ENCODE measurements at places on chromosomes 1 and 21.

DNA sequence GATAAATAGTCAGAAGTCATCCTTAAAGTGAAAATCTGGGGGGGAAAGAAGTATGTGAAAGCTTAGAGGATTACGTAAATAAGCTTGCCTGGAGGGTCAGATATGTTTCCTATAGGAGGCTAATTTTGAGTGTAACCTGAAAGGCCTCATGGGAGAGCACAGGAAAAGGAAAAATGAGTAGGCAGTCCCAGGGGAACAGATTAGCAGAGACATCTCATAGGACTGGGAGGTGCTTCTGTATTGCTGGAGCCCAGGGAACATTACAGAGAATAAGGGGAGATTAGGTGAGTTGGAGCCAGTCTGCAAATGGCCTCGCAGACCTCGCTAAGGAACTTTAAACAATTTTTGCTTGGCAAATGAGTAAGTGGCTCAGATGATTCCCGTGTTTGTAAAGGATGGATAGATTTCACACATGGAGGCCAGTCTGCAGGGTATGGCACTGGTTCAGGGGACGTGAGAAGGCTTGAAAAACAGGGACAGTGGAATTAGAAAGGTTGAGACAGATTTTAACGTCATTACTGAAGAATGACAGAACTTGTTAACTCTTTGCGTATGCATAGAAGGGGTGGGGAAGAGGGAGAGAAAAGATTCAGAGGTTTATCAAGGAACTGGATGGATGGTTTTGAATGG, 149.1 kb downstream of the GREM2 start:
- peak; percentile 96 for DNase-seq

DNA sequence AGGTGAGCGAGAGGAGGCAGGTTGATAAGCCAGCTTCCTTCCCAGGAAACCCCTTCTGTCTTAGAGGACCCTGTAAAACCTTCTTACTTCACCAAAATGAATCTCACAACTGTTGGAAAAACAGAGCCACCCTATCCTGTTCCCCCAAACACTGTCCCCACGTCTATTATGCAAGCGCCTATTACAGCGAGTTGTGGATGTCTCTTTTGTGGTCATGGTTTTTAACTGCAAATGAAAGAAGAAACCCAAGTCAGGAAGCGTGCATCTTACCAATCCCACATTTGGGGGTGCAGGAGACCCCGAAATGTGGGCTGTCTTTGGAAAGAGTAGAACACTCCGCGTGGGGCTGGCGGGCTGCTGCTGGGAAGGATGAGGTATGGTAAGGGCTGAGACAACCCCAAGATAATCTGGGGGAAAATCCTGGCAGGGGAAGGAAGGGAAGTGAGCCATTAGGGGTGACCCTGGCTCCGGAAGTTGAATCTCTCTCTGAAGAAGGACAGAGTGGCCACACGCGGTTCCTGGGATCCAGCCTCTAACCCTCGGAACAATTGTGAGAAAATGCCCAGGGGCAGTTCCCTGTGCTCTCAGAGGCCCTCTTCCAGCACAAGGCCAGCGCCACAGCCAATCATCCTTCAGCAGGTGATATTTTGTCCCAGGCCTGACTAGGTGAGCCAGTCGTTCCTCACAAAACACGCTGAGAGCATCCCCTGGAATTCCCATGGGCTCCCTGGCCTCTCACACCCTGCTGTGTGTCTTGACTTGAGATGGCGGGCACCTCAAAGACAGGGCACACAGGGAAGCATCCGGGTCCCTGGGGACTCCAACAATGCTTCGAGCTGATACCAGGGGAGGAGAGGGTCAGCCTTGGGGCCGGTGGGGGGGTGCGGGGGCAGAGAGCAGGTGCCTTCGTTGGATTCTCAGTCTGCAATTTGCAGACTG, 168.5 kb upstream of the IRF2BP2 start:
- no peak for DNase-seq

- DNase-seq = no peak
Observed at GRCh38 chr21:38811257-38811656, 5.5 kb downstream of the ETS2 start.

- no peak for DNase-seq
Observed at GRCh38 chr1:8200317-8201115, 117.4 kb upstream of the SLC45A1 start.

- DNase-seq = no peak
Observed at GRCh38 chr1:32334864-32335534, 1.0 kb downstream of the MARCKSL1 start.

- peak; percentile 65 for DNase-seq
Observed at GRCh38 chr1:246608616-246609376, 42.5 kb downstream of the CNST start.

- DNase-seq = no peak
Observed at GRCh38 chr1:243883551-243883950, 33.5 kb upstream of the AKT3 start.

DNA sequence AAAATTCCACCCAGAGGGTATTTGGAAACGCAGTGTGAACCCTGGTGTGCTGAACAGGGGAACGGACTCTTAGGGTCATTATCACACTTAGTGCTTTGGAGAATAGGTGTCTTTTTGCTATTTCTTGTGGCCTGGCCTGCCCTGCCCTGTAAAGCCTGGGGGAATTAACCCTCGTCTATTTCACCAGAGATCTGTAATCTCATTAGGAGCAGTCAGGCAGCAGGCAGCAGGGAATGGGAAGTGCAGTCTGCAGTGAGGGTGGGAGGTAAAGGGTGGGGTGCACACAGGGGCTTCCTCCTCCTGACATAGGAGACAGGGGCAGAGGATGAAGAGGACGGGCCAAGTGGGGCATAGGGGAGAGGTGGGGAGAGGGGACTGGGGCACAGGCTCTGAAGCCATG, 1.1 kb upstream of the SLC1A7 start:
- DNase-seq = no peak

DNA sequence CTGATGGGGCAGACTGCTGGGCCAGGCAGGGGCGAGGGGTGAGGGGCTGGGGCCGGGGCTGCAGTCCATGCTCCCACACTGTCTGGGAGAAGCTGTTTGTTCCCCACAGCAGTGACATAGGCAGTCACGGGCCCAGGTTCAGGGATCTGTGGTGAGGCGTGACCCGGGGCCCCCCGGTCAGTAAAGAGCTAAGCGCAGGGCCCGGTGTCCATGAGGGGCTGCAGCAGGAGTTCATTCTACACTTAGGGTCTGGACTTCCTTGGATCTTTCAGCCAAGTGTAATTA, 4.4 kb downstream of the PEX10 start:
- no peak for DNase-seq

DNA sequence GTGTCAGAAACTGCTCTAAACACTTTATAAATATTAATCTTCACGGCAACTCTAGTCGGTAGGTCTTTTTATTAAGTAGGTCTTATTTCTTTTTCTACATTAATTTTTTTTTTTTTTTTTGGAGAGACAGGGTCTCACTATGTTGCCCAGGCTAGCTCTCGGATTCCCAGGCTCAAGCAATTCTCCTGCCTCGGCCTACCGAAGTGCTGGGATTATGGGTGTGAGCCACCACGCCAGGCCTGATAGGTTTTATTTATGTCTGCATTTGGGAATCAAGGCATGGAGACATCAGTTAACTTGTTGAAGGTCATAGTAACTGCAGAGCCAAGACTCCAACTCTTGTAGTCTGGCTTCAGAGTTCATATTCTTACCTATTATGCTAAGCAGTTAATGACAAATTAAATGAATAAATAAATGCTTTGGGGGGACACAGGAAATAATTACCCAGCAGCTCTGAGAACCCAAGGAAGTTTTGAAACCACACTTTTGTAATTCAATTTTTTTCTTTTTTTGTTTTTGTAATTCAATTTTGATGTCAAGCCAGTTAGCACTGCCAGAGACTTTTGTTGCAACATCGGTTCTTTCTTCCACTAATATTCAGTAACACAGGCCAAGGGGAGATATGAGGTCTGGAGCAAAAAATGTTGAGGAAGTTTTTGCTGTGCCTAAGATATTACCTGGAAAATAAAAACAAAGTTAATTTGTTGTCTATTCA, 9.4 kb upstream of the UAP1 start:
- DNase-seq = no peak

DNA sequence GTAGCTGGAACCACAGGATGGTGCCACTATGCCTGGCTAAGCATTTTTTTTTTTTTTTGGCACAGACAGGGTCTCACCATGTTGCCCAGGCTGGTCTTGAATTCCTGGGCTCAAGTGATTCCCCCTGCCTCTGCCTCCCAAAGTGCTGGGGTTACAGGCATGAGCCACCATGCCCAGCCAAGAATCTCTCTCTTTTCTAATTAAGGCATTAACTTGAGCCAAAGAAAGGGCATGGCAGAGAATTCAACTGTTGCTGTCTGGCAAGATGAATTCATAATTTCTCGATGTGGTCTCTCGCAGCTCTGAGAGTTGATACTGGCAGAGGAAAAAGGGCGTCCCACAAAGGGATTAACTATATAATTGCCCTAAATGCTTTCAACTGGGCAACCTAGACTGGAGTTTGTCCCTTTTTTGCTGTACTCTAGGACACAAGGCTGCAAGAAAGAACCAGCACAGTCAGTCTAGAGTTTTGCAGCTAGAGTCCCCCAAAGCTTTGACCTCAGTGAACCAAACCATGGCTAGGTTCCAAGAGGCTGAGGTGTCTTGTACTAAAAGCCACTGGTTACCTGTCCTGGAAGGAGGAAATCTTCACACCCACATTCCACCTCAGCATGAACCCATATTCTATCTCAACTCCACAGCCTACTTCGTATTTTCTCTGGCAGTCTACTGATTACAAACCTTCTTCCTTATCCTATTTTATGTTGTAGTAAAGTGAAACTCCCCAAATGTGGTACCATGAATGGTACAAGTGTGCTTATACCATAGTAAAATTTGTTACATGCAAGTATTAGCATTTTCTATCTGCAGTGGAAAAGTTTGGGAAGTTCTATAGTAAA, 51.2 kb downstream of the OPTC start:
- no peak for DNase-seq

DNA sequence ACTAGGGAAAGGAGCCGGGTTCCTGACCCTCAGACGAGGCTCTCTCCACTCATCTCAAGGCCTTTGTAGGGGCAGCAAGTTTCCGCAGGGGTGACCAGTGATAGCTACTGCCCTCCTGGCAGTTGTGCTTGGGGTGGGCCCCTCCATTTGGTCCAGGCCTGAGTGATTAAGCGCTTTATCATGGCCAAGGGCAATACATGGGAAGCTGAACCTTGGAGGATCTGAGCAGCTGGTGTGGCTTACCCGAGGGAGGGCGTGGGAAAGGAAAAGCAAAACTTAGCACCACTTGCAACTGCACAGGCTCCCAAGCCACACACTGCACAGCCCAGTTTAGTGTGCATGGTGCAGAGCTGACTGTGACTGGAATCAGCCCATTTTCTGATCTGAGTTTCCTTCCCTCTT, 47.8 kb downstream of the GADD45A start:
- DNase-seq = no peak

DNA sequence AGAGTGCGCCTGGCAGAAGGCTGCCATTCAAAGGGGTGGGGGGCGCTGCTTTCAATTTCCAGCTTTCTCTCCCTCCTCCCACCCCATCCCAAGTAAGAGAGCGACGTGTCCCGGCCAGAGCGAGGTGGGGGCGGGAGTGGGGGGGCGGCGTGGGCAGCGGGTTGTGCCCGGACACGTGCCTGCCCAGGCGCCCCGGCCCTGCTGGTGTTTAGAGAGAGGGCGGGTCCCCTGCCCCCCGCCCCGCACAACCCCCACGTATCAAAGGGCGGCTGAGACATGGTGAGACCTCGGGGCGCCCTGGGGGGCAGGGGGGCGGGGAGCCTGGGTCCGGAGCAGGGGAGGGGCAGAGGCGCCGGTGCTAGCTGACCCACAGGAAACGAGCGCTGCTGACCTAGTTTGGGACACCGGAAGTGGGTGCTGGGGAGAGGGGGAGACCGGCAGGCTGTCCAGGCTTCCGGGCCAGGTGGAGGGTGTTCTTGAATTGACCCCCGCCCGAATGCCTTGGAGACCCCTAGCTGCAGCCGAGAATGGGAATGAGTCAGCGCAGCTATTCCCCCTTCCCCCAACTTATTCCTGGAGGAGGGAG, 1.3 kb downstream of the ZBTB7B start:
- DNase-seq = peak; percentile 88
